MV-4-11 (cell line): ENCODE measurements at places on chromosomes 2 and 18.

DNA sequence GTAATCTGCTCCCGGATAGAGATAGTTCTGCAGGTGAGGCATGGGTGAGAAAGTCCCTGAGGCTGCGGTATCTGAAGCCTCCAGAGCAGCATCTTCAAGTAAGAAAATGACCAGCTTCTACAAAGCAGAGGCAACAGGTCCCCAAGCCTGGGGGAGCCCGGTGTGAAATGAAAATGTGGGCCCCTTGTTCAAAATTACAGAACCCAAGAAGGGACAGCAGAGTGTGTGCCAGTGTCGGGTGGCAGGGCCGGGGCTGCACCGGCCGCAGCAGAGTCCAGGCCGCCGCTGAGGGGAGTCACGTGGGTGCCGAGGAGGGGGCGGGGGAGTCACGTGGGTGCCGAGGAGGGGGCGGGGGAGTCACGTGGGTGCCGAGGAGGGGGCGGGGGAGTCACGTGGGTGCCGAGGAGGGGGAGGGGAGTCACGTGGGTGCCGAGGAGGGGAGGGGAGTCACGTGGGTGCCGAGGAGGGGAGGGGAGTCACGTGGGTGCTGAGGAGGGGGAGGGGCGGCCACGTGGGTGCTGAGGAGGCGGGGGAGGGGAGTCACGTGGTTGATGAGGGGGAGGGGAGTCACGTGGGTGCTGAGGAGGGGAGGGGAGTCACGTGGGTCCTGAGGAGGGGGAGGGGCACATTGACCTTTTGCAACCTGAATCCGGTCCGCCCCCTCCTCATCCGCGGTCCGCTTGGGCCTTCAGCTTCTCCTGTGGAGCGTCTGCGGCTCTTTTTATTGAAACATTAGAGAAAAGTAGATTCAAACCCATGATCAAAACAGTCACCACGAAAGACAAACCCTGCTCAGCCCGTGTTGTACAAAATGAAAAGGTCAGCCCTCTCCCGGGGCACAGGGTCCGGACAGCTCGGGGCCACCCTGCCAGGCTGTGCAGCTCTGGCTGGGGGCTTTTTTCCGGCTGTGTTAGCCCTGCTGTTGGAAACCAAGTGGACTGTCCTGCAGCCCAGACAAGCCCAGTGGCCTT, 10.4 kb downstream of the COLEC11 start:
- no peak for DNase-seq

GRCh38 chr2:56167616-56168562, 15.9 kb upstream of the CCDC85A start:
- no peak for DNase-seq

- DNase-seq: no peak
These were observed 140.8 kb upstream of the SPATS2L start for GRCh38 chr2:200165687-200166086.

DNA sequence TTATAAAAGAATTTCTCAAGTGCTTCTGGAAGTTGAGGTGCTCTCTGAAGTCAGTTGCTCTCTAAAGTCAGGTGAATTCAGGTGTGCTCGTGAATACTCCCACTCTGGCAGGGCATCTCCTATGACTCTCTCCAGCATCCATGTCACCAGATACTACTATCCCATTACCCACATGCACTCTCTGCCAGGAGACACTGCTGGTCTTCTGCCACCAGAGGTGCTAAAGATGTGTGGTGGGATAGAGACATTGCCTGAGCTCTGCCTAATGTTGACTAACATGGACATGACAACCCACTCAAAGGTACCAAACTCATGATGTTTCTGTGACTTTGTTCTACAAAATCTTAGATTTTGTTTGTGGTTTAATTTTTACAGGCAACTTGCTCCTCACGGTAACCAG, 106.4 kb upstream of the HNRNPA3 start:
- no peak for DNase-seq

- DNase-seq: no peak
These were observed 47.0 kb downstream of the FRZB start for GRCh38 chr2:182819412-182819811.
